ENCODE measurements at places on chromosomes 7 and 10.

DNA sequence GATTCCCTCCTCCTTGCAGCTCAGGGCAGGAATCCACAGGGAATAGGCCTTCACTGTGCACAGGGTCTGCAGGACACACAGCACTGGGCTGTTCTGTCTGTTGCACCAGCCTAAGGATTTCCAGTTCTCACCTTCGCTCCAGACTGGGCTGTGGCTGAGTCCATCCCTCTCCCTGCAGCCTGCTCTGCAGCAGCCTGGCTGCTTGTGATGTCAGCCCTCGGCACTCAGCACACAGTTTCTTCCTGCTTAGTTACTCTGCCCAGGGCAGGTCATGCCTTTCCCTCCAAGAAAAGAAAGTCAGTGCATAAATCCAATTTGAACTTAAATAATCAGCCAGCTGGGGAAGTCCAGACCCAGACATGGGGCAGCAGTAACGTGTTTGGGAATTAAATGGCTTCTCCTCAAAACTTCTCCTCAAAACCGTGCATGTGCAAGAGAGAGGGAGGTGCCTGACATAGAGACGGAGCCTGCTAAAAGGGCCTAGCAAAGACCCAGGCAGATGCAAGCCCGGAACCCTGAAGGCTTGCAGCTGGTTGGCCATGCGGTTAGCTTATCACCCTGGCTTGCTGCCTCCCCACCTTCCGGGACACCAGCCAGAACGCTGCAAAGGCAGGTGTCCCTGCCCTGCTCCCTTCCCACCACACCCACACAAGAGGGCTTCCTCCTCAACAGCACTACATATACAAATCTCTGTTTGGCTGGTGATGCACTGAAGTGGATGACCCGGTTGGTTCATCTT lies 10.9 kb upstream of the GDF2 start:
- peak; percentile 54 for DNase-seq

DNA sequence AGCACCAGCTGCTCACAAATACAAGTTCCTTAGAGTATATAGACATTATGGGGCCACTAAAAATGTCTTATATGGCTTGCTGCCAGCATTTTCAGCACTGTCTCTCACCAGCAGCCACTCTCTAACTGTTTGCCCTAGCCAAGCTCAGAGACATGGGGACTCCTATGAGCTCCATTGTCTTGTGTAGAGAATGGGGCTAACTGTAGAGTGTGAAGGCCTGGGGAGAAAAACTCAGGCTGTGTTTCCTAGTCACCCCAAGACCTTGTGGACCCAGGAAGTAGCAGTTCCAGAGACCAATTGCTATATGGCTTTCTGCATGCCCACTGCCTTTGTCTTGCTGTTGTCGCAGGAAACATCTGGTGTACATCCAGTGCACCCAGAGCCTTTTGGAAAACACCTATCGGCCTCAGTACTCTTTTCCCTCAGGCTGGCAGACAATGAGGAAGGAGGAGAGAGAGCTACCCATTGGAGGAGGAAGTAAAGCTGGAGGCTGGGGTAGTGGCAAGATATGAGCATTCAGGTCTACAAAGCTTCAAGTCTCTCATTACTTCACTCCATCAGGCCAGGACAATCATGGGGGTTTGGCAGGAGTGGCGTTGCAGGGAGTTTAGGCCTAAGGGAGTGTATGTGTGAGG lies 28.4 kb downstream of the ENTPD1 start:
- DNase-seq = no peak

- no peak for DNase-seq
These were observed 273.9 kb upstream of the NFE2L3 start for GRCh38 chr7:25877802-25878789.

GRCh38 chr10:74150204-74150989 lies at the start of gene AP3M1:
Gene AP3M1, minus strand, starts transcription at chr10:74150828. Its CDS starts 12,449 bp downstream, at chr10:74138379.
- no peak for DNase-seq

DNA sequence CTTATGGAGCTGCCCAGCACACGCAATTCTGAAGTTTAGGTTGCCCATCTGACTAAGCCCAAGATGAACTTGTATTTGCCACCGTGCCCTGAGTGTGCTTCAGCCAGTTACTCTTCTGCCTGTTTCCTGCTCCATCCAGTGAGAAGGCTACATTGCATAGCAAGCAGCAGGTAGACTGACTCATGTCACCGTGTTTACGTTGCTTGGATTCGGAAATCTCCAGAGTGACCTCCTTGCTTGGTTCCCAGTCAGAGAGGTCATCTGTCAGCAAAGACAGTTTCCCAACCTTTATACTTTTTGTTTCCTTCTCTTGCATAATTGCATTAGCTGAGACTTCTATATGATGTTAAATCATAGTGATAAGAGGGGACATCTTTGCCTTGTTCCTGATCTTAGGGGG lies 30.9 kb downstream of the NACAD start:
- no peak for DNase-seq

Measured in fibroblast of the aortic adventitia (primary cell).